ENCODE measurements at places on chromosomes 2 and 18. TPM values are rescaled to one million over a fixed set of nuclear protein-coding genes. Genes with fewer than 3 reads are reported as not detected.

NMUR1 gene
- not detected for total RNA-seq

SERPINB3 gene
- total RNA-seq = not detected

PDE6D gene
- total RNA-seq = 10.0 TPM

HAAO gene
- total RNA-seq = 0.46 TPM

ANKRD29 gene
- 7.3 TPM for total RNA-seq

NYAP2 gene
- not detected for total RNA-seq

SCG2 gene
- 3.3 TPM for total RNA-seq

LRATD1 gene
- total RNA-seq = 0.09 TPM

EGR4 gene
- not detected for total RNA-seq

TPRKB gene
- total RNA-seq = 22.2 TPM

B3GNT7 gene
- total RNA-seq = under 0.01 TPM

CDK15 gene
- 6.6 TPM for total RNA-seq

GYPC gene
- total RNA-seq = 125 TPM

TUBA3E gene
- total RNA-seq = not detected

INSIG2 gene
- 6.1 TPM for total RNA-seq

MYO7B gene
- total RNA-seq = not detected
